ENCODE measurements at places on chromosomes 16 and 17.

- DNase-seq, result no peak
These were observed 49.3 kb downstream of the ABCC12 start for GRCh38 chr16:48106446-48106845.

GRCh38 chr17:11178581-11178980 lies 62.4 kb upstream of the SHISA6 start:
- no peak for DNase-seq

DNA sequence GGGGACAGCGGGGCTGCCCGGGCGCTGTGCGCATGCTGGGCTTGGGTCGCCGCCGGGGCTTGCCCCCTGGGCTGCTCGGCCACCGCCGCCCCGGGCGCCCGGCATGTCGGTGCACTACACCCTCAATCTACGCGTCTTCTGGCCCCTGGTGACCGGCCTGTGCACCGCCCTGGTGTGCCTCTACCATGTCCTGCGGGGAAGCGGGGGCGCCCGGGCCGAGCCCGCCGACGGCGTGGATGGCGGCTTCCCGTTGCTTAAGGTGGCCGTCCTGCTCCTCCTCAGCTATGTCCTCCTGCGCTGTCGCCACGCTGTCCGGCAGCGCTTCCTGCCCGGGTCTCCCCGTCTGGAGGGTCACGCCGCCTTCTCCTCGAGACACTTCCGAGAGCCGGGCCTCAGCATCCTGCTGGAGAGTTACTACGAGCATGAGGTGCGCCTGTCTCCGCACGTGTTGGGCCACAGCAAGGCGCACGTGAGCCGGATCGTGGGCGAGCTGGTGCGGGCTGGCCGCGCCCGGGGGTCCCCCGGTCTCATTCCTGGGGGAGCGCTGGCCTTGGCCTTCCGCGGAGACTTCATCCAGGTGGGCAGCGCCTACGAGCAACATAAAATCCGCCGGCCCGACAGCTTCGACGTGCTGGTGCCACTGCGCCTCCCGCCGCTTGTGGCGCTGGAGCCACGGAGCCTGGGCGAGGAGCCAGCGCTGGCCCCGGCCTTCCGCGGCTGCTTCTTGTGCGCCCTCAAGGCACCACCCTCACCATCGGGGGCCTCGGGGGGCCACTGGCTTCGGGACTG lies 789 bp downstream of the ITPRIPL2 start:
- DNase-seq, result no peak

DNA sequence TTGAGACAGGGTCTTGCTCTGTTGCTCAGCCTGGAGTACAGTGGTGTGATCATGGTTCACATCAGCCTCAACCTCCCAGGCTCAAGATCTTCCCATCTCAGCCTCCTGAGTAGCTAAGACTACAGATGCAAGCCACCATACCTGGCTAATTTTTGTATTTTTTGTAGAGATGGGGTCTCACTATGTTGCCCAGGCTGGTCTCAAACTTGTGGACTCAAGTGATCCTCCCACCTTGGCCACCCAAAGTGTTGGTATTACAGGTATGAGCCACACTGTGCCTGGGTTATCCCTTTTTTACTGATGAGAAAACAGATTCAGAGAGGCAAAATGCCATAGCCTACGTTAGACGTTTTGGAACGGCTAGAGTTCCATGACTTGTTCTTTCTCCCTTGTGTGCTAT lies 30.1 kb downstream of the SNX29 start:
- no peak for DNase-seq

DNA sequence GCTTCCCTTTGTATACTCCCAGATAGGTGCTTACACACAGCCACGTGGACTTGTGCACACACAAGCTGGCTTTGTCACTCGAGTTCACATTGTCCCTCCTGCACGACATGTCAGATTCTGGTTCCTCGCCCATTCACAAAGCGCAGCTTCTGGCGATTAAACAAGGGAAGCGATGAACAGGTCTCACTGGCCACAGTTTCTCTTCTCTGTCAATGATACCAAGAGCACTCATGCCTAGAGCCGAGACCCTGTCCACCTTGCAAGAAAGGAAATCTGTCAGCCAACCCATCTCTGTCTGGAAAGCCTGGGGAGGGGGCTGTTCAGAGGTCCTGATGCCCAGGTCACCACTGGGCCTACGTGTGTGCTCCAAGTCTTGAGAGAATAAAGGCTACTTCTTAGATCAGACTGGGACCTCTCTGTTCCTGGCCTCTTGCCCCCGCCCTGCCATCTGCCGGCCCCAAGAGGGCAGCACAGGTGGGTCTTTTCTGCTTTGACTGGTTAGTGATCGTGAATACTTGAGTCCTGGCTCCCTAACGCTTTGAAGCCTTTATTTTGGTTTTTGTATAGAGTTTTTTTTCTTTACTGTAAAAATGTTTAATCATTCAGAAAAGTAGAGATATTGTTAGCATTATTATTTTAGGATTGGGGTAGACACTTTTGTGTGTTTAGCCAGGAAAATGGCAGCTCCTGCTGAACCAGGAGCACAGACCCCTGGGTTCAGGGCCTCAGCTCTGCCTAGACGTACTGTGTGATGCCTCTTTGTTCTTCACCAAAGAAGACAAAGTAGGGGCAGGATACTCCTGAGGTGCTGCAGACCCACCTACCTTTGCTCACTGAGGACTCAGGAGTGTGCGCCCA lies 104.7 kb downstream of the MRM1 start:
- peak; percentile 23 for DNase-seq

- DNase-seq, result no peak
These were observed 19.5 kb downstream of the USP7 start for GRCh38 chr16:8943966-8944759.

- DNase-seq, result no peak
These were observed 4.1 kb upstream of the TMEM11 start for GRCh38 chr17:21218101-21218500.

GRCh38 chr17:57062865-57063264 lies 22.2 kb upstream of the AKAP1 start:
- DNase-seq, result no peak

GRCh38 chr16:10812312-10813098 lies 6.1 kb downstream of the TVP23A start:
- DNase-seq, result no peak

Data from activated T-helper 1 cell treated with anti-CD3 and anti-CD28 coated beads, Interleukin-2, amount 50 U/mL, for 16 hours (primary cell).